ENCODE measurements at places on chromosomes 3 and 15.

GRCh38 chr3:52848617-52849016, 13.8 kb upstream of the MUSTN1 start:
- DNase-seq: no peak

GRCh38 chr3:13539671-13540070, 9.3 kb upstream of the FBLN2 start:
- no peak for DNase-seq

DNA sequence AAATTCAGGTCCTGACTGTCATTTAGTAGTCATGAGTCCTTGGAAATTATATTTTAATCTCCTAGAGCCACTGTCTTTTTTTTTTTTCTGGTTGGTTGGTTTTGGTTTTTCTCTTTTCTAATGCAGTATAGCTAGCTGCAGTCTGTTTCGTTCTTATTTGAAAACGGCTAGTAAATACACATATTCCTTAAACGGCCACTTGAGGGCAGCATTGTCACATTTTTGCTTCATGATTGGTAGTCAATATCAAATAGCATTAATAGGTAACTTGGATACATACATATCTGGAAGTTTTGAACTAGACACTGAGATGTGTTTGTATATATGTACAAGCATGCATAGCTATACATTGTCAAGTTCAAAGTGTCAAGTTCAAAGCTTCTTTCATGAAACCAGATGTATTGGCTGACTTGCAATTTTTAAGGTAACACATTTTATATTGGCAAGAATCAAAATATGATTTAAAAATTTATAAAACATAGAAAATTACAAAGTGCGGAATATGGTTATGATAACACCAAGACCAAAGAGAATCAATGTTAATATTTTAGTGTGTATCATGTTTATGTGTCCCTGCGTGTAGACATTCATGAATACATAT, 22.5 kb downstream of the GABRA5 start:
- no peak for DNase-seq

- DNase-seq: no peak
These were observed 116.0 kb upstream of the GADL1 start for GRCh38 chr3:31010491-31010890.

DNA sequence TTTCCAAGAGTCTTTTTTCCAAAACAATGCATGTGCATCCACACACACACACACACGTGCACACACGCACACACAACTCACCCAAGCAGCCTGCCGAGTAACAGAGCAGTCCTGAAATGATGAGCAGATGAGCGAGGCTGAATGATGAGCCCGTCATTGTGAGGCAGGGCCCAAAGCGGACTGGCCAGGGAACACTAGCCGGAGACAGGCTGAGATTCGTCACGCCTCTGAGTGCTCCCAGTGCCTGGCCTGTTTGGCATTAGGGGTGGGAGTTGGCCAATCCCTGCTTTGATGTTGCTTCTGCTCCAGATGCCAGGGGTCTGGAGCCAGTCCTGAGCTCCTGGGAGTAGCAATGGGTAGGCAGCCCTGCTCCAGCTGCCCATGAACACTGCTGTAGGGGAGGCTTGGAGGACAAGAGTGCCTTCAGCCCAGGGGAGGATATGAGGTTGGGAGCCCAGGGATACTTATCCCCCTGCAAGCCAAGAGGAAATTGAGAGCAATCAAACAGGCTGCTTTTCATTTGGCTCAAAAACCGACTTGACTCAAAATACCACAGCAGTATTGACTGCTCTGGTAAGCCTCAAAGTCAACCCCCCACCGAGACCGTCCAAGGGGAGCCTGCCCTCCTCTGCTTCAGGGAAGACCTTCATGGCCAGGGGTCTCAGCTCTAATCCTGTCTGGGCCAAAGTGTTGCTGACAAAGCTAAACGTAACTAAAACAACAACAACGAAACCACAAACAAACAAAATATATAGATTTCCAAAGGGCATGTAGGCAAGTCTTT, 22.9 kb downstream of the COLQ start:
- DNase-seq: no peak

DNA sequence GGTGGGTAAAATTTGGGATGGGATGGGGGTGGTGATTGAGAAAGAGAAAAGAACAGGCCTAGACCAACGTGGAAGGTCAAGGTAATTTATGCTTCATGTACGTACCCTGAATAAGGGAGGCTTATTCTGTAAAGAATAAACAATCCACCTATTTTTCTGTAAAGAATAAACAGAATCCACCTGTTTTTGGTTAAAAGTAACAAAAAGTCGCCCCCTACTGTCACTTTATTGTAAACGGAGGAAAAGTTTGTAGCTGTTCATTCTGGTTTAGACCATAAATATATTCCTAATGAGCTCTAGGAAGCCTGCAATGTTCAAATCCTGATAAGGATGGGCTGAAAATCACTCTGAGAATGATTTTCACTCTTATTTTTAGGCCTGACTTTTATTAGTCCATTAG, 23.5 kb upstream of the SQOR start:
- DNase-seq: no peak

DNA sequence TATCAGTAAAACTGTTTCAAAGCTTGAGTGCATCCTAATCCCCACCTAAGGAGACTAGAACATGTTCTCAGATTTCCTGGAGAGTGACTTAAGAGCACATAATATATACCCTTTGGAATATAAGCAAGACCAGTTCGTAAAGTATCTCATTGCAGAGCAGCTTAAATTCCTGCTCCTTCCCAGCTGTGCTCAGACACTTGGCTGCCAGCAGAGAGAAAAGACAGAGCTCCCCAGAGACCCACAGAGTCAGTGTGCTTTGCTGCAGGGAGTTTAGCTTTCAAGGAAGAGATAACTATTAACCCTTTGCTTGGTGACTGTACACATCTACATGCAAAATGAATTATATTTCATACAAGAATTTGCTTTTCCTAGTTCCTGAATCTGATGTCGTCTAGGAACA, 338.1 kb upstream of the ARHGEF26 start:
- DNase-seq: no peak

GRCh38 chr3:194380326-194380725, 10.8 kb upstream of the LRRC15 start:
- no peak for DNase-seq

- no peak for DNase-seq
These were observed 3.8 kb upstream of the USP3 start for GRCh38 chr15:63500265-63501250.

- DNase-seq: no peak
These were observed 4.3 kb downstream of the CHRNA3 start for GRCh38 chr15:78616506-78616905.

DNA sequence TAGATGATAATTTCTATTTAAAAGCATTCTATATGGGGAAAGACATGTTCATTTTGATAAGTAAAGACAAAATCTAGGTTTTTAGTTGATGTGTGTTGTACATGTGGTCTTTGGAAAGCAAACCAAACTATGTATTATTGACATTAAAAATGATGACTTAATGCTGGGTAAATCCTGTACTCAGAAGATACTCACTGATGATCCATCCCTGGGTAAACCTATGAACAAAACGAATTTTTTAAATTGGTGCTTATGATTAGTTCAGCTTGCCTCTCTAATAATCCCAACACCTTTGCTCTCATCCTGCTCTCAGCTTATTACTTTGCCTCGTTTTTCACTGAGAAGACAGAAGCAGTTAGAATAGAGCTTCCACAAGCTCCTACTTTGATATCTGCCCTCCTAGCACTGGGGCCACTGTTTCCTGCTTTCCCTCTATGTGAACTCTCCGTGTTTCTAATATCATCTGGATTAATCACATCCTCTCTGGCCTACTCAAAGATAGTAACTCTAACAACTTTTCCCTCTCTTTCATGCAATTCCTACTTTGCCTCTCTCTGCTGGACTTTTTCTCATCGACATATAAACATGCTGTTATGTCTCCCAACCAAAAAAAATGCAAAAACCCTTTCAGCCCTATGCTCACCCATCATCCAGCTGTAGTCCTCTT, 29.3 kb downstream of the RARRES1 start:
- no peak for DNase-seq

- DNase-seq: no peak
These were observed 151.4 kb downstream of the KLF13 start for GRCh38 chr15:31477851-31478701.

- DNase-seq: no peak
These were observed 13.7 kb upstream of the TLE3 start for GRCh38 chr15:70111203-70112073.

DNA sequence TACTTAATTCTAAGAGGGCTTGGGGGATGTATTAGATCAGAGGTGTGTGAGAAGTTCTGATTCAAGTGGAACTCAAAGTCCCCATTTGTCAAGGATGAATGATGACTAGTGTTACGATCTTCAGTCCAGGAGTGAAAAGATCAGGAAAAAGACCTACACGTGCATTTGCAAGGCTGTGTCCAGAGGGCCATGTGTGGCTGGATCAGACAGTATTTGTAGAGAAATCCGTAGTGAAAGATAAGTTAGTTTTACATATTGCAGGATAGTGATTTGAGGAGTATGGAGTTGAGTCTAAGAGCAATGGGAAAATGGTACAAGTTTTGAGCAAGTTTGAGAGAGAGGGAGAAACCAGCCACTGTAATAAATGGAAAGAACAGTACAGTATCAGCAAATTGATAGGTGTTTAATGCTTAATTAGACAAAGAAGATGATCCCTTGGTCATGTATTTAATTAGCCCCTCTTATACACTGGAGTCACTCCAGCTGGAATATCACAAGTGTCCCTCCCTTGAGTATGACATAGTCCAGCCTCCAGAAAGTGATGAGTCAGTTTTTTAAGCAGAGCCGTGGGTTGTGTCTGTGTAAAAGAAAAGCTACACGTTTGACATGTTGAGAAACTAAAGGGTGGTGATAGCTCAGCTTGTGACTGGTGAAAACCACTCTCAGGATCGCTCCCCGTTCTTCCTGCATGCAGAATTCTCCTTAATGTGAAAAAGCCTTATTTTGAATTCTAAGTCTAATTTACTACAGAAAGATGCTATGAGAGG, 348.8 kb downstream of the ROBO1 start:
- DNase-seq: no peak

- DNase-seq: no peak
These were observed 148.9 kb upstream of the ABI3BP start for GRCh38 chr3:101142160-101142559.

DNA sequence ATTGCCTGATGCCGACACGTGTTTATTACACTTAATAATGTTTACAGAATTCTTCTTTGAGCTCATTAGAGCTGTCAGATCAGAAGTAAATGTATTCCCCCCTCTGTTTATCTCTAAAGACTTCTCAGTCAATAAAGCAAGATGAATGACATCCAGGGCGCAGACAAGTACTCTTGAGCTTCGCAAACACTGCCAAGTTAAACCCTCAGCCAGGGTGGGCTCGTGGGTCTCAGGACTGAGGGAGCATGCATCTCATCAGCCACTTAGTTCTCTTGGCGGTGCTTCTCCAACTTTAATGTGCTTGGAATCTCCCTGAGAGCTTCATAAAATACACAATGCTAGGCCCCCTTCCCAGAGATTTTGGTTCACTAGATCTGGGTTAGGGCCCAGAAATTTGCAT, 333.9 kb upstream of the THRB start:
- no peak for DNase-seq

Data from activated gamma-delta T cell (primary cell).